ENCODE measurements at places on chromosomes 13 and 19. TPM values are rescaled to one million over a fixed set of nuclear protein-coding genes. Genes with fewer than 3 reads are reported as not detected.
A peak's percentile ranks its signal among the peaks of the same experiment; 100 is the strongest.

The TUBB4A gene
- 7.6 TPM for total RNA-seq

The ZNF525 gene
- 26.1 TPM for total RNA-seq

The FLT1 gene
- 1.6 TPM for total RNA-seq

The SPACA7 gene
- not detected for total RNA-seq

The RFPL4AL1 gene
- total RNA-seq = not detected

The ICAM5 gene
- total RNA-seq = 0.59 TPM

The PTPRS gene
- 5.2 TPM for total RNA-seq

GRCh38 chr19:12075538-12076139, 11.1 kb downstream of the ZNF844 start:
- H3K27ac ChIP-seq = no peak overlapping the region
- H3K4me1 ChIP-seq = no peaks in the 10 kb centered on the region
- no peak for DNase-seq
- H3K27me3 ChIP-seq = no peaks in the 10 kb centered on the region
- no peak overlapping the region for H3K4me3 ChIP-seq

GRCh38 chr19:31334101-31334848, 15.0 kb downstream of the TSHZ3 start:
- no peaks in the 10 kb centered on the region for H3K4me1 ChIP-seq
- H3K36me3 ChIP-seq = no peaks in the 10 kb centered on the region
- no peak for DNase-seq
- no peak overlapping the region for H3K27ac ChIP-seq
- peaks cover 20% of the 10 kb centered on the region for H3K27me3 ChIP-seq

- H3K27me3 ChIP-seq = no peaks in the 10 kb centered on the region
- no peak overlapping the region for H3K4me3 ChIP-seq
- DNase-seq = no peak
- no peak overlapping the region for H3K27ac ChIP-seq
- H3K4me1 ChIP-seq = peaks cover 5% of the 10 kb centered on the region
Measured at GRCh38 chr19:16668176-16668575, 7.2 kb downstream of the TMEM38A start.

- peaks cover 4% of the 10 kb centered on the region for H3K4me1 ChIP-seq
- peaks cover 38% of the 10 kb centered on the region for H3K36me3 ChIP-seq
- no peak overlapping the region for H3K4me3 ChIP-seq
- no peak overlapping the region for H3K27ac ChIP-seq
- no peak for DNase-seq
- H3K27me3 ChIP-seq = no peaks in the 10 kb centered on the region
Measured at GRCh38 chr19:47507012-47507411, 7.9 kb downstream of the NAPA start.

- H3K36me3 ChIP-seq = no peaks in the 10 kb centered on the region
- H3K27ac ChIP-seq = no peak overlapping the region
- H3K27me3 ChIP-seq = peaks cover 23% of the 10 kb centered on the region
- no peaks in the 10 kb centered on the region for H3K4me1 ChIP-seq
- no peak for DNase-seq
Measured at GRCh38 chr19:29014857-29015436, 198.0 kb downstream of the UQCRFS1 start.

DNA sequence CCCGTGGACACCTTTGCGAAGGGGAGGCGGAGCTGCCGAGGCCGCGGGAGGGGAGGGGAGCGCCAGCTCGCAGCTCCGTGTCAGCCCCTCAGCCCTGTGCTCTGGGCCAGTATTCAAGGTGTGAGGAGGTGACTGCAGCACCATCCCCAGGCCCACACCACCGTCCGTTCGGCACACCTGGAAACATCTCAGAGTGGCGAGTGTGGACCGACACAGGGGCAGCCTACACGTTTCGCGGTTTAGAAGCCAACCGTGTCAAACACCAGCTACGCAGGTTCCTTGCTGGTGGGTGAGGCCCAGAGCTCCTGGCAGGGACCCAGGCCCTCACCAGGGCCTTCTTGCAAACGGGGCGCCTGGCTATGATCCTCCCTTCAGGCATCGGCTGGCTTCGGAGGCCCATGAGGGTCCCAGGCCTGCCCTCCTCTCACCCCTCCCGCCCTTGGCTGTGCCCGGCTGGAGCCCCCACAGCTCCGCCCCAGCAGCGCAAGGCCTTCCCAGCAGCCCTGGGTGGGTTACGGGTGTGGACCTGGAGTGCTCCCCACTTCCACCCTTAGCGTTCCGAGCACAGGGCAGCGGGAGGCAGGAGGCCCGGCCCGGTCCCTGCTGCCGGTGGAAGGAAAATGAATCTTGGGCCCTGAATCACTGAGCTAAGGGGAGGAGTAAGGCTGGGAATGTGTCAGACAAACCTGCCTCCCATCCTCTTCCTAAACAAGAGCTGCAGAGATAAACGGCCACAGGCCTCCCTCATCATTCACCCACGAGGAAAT, 1.2 kb downstream of the C13orf46 start:
- peaks cover 69% of the 10 kb centered on the region for H3K36me3 ChIP-seq
- no peak overlapping the region for H3K4me3 ChIP-seq
- H3K27ac ChIP-seq = no peak overlapping the region
- DNase-seq = no peak
- H3K27me3 ChIP-seq = no peaks in the 10 kb centered on the region

- no peak overlapping the region for H3K4me3 ChIP-seq
- no peaks in the 10 kb centered on the region for H3K36me3 ChIP-seq
- H3K27ac ChIP-seq = no peak overlapping the region
- H3K4me1 ChIP-seq = no peaks in the 10 kb centered on the region
- H3K27me3 ChIP-seq = peaks cover 8% of the 10 kb centered on the region
- no peak for DNase-seq
Measured at GRCh38 chr19:33706631-33707030, 84.9 kb downstream of the CHST8 start.

- H3K4me1 ChIP-seq = no peaks in the 10 kb centered on the region
- DNase-seq = no peak
- no peak overlapping the region for H3K27ac ChIP-seq
- no peak overlapping the region for H3K4me3 ChIP-seq
Measured at GRCh38 chr19:22526661-22527272, 104.6 kb upstream of the ZNF98 start.

DNA sequence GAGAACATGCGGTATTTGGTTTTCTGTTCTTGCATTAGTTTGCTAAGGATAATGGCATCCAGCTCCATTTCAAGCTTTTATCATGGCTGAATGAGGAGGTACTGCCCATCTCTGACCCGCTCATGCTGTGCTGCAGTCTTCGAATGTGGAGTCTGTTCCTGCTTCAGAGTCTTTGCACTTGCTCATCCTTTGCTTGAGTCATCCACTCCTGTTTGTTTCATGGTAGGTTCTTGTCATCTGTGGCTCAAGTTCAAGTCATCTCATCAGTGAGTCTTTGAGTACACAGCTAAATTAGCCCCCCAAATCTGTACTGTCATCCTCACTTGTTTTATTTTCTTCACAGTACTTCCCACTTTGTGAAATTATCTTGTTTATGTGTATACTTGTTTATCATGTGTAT, 5.4 kb downstream of the UCHL3 start:
- H3K27ac ChIP-seq = no peak overlapping the region
- H3K4me3 ChIP-seq = no peak overlapping the region
- no peak for DNase-seq
- H3K4me1 ChIP-seq = peaks cover 20% of the 10 kb centered on the region
- H3K27me3 ChIP-seq = no peaks in the 10 kb centered on the region

- no peak within 1 kb of the TSS for H3K27ac ChIP-seq
- peaks cover 16% of the 10 kb centered on the region for H3K27me3 ChIP-seq
Measured at GRCh38 chr19:55443045-55443823, at the start of gene SHISA7. Gene SHISA7, minus strand, starts transcription at chr19:55443300. Its CDS starts 437 bp downstream, at chr19:55442863.

DNA sequence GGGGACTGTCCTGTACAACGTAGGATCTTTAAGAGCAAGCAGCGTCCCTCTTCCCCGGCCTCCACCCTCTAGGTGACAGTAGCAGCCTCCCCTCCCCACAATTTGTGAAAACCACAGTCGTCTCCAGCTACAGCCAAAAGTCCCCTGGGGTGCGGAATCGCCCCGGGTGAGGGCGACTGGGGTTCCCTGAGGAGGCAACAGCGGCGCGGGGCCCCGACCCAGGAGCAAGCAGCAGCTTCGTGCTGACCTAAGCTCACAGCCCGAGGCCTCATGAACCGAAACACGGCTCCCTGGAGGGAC, 322 bp downstream of the ZNF558 start:
- H3K27me3 ChIP-seq = no peaks in the 10 kb centered on the region
- H3K4me1 ChIP-seq = peaks cover 8% of the 10 kb centered on the region
- peak overlapping the region; percentile 84 for H3K4me3 ChIP-seq
- H3K27ac ChIP-seq = peak overlapping the region; percentile 90

DNA sequence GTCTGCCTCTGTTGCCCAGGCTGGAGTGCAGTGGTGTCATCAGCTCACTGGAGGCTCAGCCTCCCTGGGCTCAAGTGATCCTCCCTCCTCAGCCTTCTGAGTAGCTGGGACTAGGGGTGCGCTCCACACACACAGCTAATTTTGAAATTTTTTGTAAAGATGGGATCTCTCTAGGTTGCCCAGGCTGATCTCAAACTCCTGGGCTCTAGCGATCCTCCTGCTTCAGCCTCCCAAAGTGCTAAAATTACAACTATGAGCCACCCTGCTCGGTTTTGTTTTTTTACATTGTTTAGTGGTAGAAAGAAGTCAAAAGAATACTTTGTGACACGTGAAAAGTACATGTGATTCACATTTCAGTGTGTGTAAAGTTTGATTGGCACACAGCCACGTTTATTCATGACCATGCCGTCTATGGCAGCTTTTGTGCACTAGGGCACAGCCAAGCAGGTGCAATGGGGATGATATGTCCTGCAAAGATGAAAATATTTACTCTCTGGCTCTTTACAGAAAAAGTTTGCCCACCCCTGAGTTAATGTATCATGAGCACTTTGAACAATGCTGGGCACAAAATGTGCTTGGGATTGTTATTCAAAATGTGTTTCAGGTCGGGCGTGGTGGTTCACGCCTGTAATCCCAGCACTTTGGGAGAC, 16.2 kb upstream of the NFIC start:
- no peak for DNase-seq
- no peaks in the 10 kb centered on the region for H3K4me1 ChIP-seq
- no peak overlapping the region for H3K4me3 ChIP-seq
- H3K27ac ChIP-seq = no peak overlapping the region
- no peaks in the 10 kb centered on the region for H3K27me3 ChIP-seq
- peaks cover 8% of the 10 kb centered on the region for H3K36me3 ChIP-seq

- H3K27me3 ChIP-seq = no peaks in the 10 kb centered on the region
- H3K27ac ChIP-seq = no peak overlapping the region
Measured at GRCh38 chr13:106471957-106472543, 63.4 kb downstream of the EFNB2 start.
